Tibial artery (tissue), 4 donors: ENCODE measurements at places on chromosomes 3 and 15.

- DNase-seq = no peak
Observed at GRCh38 chr15:47139965-47140364, 577.3 kb upstream of the SEMA6D start.

- DNase-seq = no peak
Observed at GRCh38 chr3:127461286-127461910, 129.1 kb downstream of the TPRA1 start.

DNA sequence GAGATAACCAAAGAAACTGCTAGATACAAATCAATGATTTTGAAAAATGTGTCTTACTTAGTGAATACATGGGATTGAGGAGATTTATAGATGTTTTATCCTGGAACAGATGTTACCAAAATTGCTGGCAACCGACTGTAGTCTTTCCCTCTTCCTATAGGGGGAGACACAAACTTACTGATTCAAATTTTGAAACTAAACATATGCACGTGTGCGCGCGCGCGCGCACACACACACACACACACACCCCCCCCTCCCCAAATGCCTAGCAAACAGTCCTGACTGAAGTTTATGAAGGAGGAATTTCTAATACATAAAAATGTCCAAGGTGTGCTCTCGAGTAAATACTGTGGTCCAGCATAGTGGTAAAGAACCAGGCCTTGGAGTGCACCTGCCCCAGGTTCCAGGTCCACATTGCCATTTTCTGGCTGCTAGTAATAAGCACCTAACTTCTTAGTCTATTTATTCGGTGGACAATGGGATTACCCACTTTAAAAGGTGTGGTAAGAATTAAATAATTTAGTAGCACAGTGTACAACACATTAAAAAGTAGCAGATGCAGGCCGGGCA, 18.5 kb upstream of the C3orf62 start:
- no peak for DNase-seq

DNA sequence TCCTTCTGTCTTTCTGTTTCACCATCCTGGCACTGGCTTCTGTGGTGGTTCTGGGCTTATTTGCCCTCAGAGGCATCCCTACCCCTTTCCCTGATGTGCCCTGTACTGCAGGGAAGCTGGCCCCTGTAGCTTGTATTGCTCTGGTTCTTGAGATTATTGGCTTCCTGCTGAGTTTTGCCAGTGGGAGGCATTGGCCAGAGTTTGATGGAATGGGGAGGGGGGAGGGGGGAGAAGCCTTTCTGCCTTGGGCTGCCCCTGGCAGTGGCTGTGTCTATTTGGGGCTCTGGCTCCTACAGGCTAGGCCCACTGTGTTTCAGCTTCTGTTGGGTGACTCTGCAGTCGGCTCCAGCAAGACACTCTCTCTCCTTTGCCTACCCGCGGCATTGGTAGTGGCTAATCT, 41.6 kb upstream of the SEMA6D start:
- DNase-seq = no peak

- DNase-seq = no peak
Observed at GRCh38 chr15:101477851-101478362, 11.6 kb downstream of the PCSK6 start.

- no peak for DNase-seq
Observed at GRCh38 chr3:178705925-178706324, 169.7 kb downstream of the KCNMB2 start.

- DNase-seq = no peak
Observed at GRCh38 chr15:61879219-61879618, 181.0 kb downstream of the VPS13C start.

DNA sequence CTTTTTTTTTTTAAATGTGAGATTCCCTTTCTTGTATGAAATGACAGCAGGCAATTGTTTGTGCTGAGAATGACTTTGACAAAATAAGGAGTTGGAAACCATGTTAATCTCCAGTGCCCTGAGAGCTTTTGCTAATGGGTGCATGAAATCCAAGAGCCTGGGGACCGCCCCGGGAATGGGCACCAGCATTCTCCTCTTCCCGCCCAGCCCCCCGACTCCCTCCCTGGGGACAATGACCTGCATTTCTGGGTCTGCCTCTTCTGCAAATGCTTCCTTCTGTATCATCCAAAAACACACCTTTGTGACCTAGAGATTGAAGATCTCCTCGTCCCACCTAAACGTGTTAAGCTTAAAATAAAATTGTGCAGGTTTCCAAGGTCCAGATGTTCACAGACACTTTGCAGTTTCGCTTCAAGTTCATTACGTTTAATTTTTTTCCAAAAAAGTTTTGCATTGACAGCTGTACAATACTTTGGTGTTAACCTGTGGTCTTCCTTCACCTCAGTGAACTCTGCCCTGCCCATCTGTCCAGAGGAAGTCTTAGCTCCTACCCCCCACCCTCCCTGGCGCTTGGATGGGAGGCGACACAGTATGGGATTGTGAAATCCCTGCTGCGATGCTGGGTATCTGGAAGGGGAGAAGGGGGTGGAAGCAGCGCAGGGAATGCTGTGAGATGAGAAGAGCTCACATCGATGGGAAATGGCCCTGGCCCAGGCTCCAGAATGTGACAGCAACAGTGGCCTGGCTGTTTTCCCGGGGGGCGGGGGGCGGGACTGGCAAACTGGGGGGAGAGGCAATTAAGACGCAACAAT, 50.1 kb downstream of the TLE3 start:
- DNase-seq = peak; percentile 19

GRCh38 chr3:54303517-54304375, 181.4 kb downstream of the CACNA2D3 start:
- no peak for DNase-seq

- no peak for DNase-seq
Observed at GRCh38 chr15:98658831-98659699, 10.7 kb downstream of the IGF1R start.

DNA sequence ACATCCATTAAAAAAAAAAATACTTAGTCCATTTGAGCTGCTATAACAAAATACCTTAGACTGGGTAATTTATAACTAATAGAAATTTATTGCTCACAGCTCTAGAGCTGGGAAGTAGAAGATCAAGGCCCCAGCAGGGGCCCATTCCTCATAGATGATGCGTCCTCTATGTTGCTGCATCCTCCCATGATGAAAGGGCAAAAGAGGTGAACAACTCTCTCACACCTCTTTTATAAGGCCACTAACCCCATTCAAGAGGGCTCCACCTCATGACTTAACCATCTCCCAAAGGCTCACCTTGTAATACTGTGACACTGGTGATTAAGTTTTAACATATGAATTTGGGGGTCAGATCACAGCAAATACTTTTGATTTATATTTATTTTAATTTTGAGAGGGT, 3.0 kb upstream of the TLNRD1 start:
- no peak for DNase-seq

DNA sequence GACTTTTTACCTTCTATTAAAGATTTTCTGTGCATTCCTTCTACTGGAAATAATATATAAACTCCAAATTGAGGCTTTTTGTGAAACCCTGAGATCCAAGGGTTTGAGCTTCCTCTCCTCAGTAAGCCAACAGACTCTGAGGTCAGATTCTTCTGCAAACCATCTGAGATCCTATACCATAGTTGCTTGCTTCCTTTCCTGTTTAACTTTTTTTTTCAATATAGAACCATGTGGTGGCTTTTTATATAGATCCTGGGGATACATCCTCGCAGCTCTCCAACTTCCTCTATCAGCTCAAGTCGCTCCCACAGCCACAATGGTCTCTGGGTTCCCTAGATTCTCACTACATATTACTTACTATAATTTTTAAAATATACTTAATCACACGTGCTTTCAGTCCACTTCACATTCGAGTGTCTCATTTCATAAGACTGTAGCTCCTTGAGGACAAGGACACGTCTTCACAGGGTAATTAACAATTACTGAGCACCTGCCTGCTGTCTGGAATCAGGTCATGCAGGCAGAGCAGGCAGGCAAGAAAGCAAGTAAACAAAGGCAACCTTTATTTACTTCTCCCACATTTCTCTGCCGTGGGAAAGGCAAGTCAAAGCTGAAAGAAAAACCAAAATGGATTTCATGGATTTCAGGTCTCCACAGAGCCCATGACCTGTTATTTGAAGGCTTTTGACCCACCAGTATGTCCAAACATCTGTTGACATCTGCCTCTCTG, 941.5 kb downstream of the FHIT start:
- DNase-seq = no peak

GRCh38 chr15:52532427-52532826, 3.7 kb upstream of the MYO5A start:
- DNase-seq = no peak

DNA sequence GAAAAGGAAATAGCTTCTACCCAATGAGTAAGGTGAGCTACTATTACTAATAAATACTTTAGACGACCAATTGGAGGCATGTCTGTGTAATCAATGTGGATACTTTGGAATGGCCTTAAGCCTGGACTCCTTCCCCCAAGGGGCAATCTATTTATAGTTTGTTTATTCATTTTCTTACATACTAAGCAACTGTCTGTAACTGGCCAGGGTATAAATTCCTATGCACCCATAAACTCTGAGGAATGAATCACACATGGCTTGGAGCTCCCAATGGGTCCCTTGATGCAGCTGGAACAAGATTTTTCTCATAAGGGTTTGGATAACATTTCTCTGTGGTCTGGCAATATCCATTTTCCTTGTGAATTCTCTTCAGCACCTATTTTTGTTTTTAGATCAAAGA, 506.8 kb downstream of the EDEM1 start:
- no peak for DNase-seq

- no peak for DNase-seq
Observed at GRCh38 chr15:49901321-49901720, 217.7 kb downstream of the ATP8B4 start.

- no peak for DNase-seq
Observed at GRCh38 chr3:131928593-131928992, 106.2 kb downstream of the CPNE4 start.

DNA sequence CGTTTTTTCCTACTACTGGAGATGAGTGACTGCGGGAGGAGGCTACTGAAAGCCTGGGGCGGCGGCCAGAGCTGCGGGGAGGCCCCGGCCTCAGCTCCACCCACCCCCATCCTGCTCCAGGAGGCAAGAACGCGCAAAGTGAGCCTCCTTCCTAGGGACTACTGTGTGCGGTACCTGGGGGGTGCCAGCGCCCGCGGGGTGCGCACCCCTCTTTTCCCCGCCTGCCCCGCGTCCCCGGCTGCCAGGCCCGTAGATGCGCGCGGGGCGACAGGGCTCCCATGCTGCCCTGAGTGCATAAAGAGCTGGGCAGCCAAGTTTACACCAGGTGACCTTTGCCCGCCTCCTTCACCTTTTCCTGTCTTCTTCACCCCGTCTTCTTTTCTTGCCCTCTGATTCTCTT, 2.5 kb upstream of the USF3 start:
- DNase-seq = no peak

GRCh38 chr3:42533161-42533897, 30.9 kb downstream of the VIPR1 start:
- DNase-seq = no peak

DNA sequence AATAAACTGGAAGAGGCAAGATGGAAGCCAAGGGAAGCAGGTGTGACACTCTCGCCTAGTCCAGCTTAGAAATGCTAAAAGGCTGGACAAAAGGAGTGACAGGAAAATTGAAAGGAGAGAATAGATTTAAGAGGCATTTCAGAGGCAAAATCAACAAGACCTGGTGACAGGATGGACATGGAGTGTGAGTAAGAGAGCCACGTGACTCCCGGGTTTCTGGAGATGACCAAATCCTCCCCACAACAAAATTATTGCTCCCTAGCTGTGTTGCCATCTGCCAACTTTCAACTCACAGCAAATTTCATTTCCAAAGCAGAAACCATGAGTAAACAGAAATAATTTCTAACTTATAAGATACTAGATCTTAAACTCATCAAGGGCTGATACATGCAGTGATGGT, 52.6 kb downstream of the MTHFS start:
- no peak for DNase-seq

GRCh38 chr3:20701641-20702040, 515.6 kb upstream of the SGO1 start:
- no peak for DNase-seq

DNA sequence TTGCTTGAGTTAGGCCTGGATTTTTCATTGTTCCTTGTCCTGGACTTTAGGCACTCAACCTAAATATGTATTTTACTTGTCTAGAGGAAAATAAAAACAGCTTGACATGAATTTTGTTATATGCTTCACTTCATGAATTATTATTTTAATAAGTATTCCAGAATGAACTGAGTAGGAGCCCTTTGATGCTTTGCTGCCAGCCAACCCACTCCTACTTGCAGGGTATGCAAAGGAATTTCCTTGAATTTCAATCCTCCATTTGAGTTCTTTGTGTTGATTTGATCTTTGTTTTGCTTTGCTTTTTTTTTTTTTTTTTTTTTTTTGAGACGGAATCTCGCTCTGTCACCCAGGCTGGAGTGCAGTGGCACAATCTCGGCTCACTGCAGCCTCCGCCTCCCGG, 11.6 kb downstream of the ARL6IP5 start:
- DNase-seq = no peak

- DNase-seq = no peak
Observed at GRCh38 chr15:98800437-98801233, 152.3 kb downstream of the IGF1R start.

GRCh38 chr15:67389975-67390374, 131.0 kb upstream of the C15orf61 start:
- no peak for DNase-seq

DNA sequence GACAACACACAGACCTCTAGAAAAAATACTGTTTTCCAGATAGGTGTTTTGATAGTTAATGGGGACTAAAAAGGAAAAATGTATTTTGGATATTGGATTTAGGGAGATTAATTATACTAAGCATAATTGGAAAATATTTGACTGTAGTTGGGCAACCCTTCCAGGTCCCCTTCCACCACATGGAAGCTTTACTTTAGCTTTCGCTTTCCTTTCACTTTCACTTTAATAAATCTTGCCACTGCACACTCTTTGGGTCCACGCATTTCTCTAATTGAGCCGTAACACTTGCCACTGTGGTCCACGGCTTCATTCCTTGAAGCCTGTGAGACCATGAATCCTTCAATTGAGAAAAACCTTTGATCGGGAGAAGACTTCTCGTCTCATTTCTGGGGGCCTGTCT, 15.5 kb downstream of the GLDN start:
- no peak for DNase-seq

GRCh38 chr3:104206925-104207324, 1159.8 kb upstream of the ALCAM start:
- DNase-seq = no peak

- DNase-seq = no peak
Observed at GRCh38 chr15:49423021-49423420, at the start of gene FGF7. TSS of gene FGF7 (plus strand) at chr15:49423242. CDS start at chr15:49424298, 1,056 bp downstream.

- DNase-seq = no peak
Observed at GRCh38 chr3:4376499-4376898, 73.3 kb downstream of the SETMAR start.

DNA sequence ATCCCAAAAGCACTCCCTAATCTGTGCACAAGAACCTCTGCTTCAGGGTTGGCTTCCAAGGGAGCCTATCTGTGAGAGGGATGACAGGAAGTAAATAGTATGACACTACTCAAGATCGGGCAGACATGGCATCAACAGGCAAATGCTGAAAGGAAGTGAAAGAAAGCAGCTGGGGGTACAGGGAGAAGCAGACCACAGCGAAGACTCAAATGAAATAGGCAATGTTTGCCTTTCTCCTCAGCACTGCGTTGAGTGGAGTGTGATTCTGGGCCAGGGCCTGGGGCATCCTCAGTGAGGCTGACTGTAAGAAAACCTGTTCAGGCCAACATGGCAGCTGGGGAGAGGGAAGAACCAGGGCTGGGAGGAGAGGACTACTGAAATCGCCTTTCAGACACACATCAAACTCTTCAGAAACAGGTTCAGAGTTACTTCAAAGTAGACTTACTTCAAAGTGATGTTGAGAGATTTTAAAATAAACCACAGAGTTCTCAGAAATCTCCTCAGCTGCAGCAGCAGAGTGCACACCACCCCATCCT, 96.6 kb downstream of the SLC9A9 start:
- DNase-seq = no peak

- peak; percentile 77 for DNase-seq
Observed at GRCh38 chr3:56783644-56784447, 17.9 kb downstream of the ARHGEF3 start.

GRCh38 chr15:73991260-73991659, 835 bp downstream of the STOML1 start:
- DNase-seq = peak; percentile 66
